ENCODE measurements at places on chromosomes 2 and 18. TPM values are rescaled to one million over a fixed set of nuclear protein-coding genes. Genes with fewer than 3 reads are reported as not detected.

DNA sequence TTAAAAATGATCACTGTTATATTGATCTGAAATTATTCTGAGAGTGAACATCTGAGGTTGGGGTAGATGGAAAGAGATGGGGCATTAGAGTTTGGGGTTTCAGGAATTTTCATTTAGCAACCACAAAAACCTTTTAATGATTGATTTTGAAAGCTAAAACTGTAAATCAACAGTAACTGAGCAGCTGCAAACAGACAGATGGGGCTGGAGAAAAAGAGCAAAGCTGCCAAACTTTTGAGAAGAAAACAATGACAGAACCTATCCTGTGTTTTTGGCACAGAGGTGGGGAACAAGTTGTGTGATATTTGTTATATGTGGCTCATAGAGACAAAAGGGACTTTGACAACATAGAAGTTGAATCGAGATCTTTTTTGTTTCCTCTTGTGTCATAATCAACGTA is 415.8 kb upstream of the DSEL start:
- no peak for DNase-seq

DNA sequence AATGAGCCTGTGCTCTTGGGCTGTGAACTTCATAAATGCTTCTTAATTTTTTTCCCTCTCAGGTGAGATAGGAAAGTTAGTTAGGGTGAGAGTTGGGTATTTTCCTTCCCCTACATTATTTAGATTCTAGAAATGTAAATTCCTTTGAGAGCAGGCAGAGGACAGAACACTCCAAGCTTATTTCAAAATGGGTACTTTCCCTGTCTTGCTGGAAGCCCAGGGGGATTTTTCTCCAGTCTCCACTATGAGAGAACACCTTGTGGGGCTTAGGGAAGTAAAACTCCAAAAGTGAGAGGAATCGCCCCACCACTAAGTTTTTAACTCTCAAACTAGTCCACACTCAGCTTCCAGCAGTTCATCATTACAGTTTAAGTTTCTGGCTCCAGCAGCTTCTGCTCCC is 253.2 kb upstream of the CTAGE1 start:
- no peak for DNase-seq

DNA sequence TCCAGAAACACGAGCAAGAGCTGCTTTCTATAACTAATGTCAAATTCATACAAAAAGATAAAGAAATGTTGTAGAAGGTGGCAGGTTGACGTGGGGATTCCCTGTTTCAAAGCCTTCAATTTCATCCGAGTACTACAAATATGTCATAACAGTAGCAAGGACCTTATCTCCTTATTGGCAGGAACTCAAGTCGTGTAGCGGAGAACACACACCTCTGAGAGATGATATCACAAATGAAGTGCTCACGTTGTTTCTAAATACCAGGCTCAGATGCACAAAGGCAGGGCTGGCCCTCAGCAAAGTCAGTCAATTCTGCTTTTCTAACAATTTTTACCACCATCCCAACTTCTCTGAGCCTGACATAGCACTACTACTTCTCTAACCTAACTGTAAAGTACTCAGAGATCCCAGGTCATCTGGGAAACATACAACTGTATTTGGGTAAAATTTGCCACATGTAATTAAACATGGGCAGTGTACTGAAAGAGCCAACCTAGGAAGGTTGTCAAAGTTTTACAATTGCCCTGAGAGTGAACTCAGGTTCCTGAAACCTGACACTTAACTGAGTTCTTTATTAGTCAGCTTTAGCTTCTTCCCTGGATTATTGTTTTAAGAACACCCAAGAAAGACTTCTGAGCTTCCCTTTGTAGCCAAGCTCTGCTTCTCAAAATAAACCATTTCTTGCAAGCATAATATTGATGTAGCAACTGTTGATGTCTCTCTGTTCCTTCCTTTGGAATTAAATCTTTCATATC is 813.7 kb upstream of the ACVR2A start:
- DNase-seq = no peak

Gene DUSP19
- total RNA-seq = 5.1 TPM

Gene NYAP2
- not detected for total RNA-seq
